Upper lobe of left lung (tissue), 6 donors: ENCODE measurements at places on chromosomes 7 and 10.
A peak's percentile ranks its signal among the peaks of the same experiment; 100 is the strongest.

- no peak for DNase-seq
- no peaks in the 10 kb centered on the region for H3K27me3 ChIP-seq
- no peak overlapping the region for H3K27ac ChIP-seq
- no peaks in the 10 kb centered on the region for H3K36me3 ChIP-seq
Observed at GRCh38 chr7:17168416-17168815, 130.0 kb upstream of the AHR start.

GRCh38 chr7:112056409-112056808 is 149.8 kb downstream of the DOCK4 start:
- H3K27ac ChIP-seq, result no peak overlapping the region
- no peaks in the 10 kb centered on the region for H3K27me3 ChIP-seq
- peaks cover 40% of the 10 kb centered on the region for H3K4me1 ChIP-seq
- no peaks in the 10 kb centered on the region for H3K36me3 ChIP-seq
- no peak for DNase-seq

DNA sequence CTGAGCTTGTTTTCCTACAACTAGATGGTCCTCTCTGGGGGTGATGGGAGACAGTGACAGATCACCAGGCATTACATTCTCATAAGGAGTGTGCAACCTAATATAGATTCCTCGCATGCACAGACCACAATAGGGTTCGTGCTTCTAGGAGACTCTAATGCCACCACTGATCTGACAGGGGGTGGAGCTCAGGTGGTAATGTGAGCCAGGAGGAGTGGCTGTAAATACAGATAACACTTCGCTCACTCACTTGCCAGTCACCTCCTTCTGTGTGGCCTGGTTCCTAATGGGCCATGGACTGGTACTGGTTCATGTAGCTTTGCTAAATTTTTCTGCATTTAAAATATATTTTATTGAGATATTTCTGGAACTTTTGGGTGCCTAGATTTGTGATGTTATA is 202.3 kb upstream of the ZNF32 start:
- H3K27me3 ChIP-seq, result no peaks in the 10 kb centered on the region
- no peaks in the 10 kb centered on the region for H3K36me3 ChIP-seq
- no peak overlapping the region for H3K4me3 ChIP-seq
- H3K27ac ChIP-seq, result no peak overlapping the region
- peaks cover 2% of the 10 kb centered on the region for H3K4me1 ChIP-seq

DNA sequence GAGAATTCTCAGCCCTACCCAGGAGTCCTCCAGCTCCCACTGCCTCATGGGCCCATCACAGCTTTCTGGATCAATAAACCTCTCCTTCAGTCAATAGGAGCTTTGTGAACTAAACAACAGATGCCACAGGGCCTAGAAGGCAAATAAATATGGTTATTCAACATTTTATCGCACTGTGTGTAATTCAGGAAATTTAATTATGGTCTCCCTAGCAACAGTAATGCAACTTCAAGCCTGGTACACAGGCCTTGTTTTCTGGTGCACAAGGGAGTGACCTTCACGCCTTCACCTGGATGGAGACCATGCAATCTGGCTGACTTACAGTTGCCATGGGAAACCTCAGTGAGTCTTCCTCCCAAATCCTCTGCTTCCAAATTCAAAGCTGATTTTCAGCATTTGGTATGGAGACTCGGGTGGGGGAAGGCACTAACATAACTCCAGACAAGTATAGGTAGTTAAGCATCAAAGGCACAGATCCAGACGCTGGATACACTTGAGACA is 441.0 kb upstream of the NPVF start:
- no peaks in the 10 kb centered on the region for H3K36me3 ChIP-seq
- no peaks in the 10 kb centered on the region for H3K4me1 ChIP-seq
- H3K27ac ChIP-seq, result no peak overlapping the region
- H3K27me3 ChIP-seq, result no peaks in the 10 kb centered on the region
- DNase-seq, result no peak
- H3K4me3 ChIP-seq, result no peak overlapping the region

GRCh38 chr10:122525788-122526187 is 34.8 kb upstream of the DMBT1 start:
- no peak overlapping the region for H3K27ac ChIP-seq
- H3K4me1 ChIP-seq, result peaks cover 20% of the 10 kb centered on the region
- no peaks in the 10 kb centered on the region for H3K27me3 ChIP-seq
- peak; percentile 40 for DNase-seq

DNA sequence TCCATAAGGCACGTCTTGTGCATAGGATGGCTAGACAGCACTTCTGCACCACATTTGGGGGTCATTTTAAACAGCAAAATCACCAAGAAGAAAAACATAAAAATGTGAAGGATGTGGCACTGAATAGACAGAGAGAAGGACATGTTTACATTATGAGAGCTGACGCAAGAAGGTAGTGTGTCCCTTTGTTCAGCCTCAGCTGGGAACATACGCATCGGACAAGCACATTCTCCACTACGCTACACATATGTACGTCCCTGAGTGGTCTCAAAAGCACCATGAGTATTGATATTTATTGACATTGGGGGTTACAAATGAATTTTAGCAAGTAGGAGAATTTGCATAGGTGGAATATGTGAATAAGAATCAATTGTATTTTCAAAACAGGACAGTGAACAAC is 20.2 kb downstream of the DDC start:
- no peak overlapping the region for H3K27ac ChIP-seq
- no peaks in the 10 kb centered on the region for H3K4me1 ChIP-seq
- H3K4me3 ChIP-seq, result no peak overlapping the region
- no peaks in the 10 kb centered on the region for H3K27me3 ChIP-seq
- no peak for DNase-seq

- DNase-seq, result no peak
- H3K27me3 ChIP-seq, result no peaks in the 10 kb centered on the region
- H3K4me3 ChIP-seq, result no peak overlapping the region
- H3K36me3 ChIP-seq, result no peaks in the 10 kb centered on the region
- no peak overlapping the region for H3K27ac ChIP-seq
- H3K4me1 ChIP-seq, result peaks cover 5% of the 10 kb centered on the region
Observed at GRCh38 chr7:130151591-130152492, 53.4 kb downstream of the TMEM209 start.

DNA sequence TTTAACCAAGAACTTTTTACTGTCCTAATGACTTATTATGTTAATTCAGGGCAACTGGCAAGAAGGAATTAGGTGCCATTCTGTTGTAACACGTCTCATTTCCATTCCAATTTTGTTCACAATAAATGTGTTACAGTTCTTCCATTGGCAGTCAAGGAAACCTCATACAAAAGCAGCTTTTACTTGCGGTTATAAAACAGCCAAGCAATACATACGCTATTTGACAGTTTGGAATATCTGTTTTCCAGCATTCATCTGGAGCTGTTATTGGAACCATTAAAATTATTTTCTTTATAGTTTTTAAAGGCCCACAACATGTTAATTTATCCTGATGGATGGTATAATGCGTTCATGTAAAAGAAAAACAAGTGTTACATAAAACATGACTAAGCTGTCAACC is 33.3 kb downstream of the MTERF1 start:
- H3K27ac ChIP-seq, result no peak overlapping the region
- no peaks in the 10 kb centered on the region for H3K4me1 ChIP-seq
- H3K4me3 ChIP-seq, result no peak overlapping the region
- H3K27me3 ChIP-seq, result no peaks in the 10 kb centered on the region

- DNase-seq, result no peak
- H3K27ac ChIP-seq, result peak overlapping the region; percentile 21
- H3K36me3 ChIP-seq, result no peaks in the 10 kb centered on the region
- no peak overlapping the region for H3K4me3 ChIP-seq
- peaks cover 21% of the 10 kb centered on the region for H3K4me1 ChIP-seq
Observed at GRCh38 chr10:17426263-17426750, 28.1 kb downstream of the ST8SIA6 start.

- H3K27ac ChIP-seq, result peak overlapping the region; percentile 83
- peaks cover 25% of the 10 kb centered on the region for H3K4me1 ChIP-seq
- H3K27me3 ChIP-seq, result no peaks in the 10 kb centered on the region
- no peak overlapping the region for H3K4me3 ChIP-seq
- DNase-seq, result no peak
Observed at GRCh38 chr7:131546583-131547141, 9.8 kb downstream of the PODXL start.

- no peak overlapping the region for H3K27ac ChIP-seq
- no peaks in the 10 kb centered on the region for H3K36me3 ChIP-seq
- DNase-seq, result peak; percentile 44
- no peaks in the 10 kb centered on the region for H3K4me1 ChIP-seq
- H3K27me3 ChIP-seq, result peaks cover 6% of the 10 kb centered on the region
Observed at GRCh38 chr7:150947761-150948651, 30.1 kb downstream of the KCNH2 start.

- H3K4me1 ChIP-seq, result peaks cover 18% of the 10 kb centered on the region
- H3K27ac ChIP-seq, result peak overlapping the region; percentile 100
- peak; percentile 89 for DNase-seq
Observed at GRCh38 chr7:30285536-30286284, 1.3 kb downstream of the ZNRF2 start.

GRCh38 chr7:118289476-118289875 is 65.0 kb downstream of the ANKRD7 start:
- H3K4me3 ChIP-seq, result no peak overlapping the region
- no peaks in the 10 kb centered on the region for H3K36me3 ChIP-seq
- H3K27me3 ChIP-seq, result no peaks in the 10 kb centered on the region
- H3K4me1 ChIP-seq, result no peaks in the 10 kb centered on the region
- no peak overlapping the region for H3K27ac ChIP-seq

- peak; percentile 54 for DNase-seq
- H3K27ac ChIP-seq, result no peak overlapping the region
- no peak overlapping the region for H3K4me3 ChIP-seq
- no peaks in the 10 kb centered on the region for H3K36me3 ChIP-seq
Observed at GRCh38 chr7:5177060-5177459, 13.0 kb upstream of the WIPI2 start.

- peak overlapping the region; percentile 99 for H3K4me3 ChIP-seq
- DNase-seq, result no peak
- peaks cover 33% of the 10 kb centered on the region for H3K4me1 ChIP-seq
- H3K27me3 ChIP-seq, result no peaks in the 10 kb centered on the region
- H3K36me3 ChIP-seq, result no peaks in the 10 kb centered on the region
Observed at GRCh38 chr7:726854-727103, 280 bp downstream of the DNAAF5 start.

GRCh38 chr7:3722396-3722922 is 421.4 kb downstream of the SDK1 start:
- H3K27me3 ChIP-seq, result no peaks in the 10 kb centered on the region
- H3K4me1 ChIP-seq, result no peaks in the 10 kb centered on the region
- H3K27ac ChIP-seq, result no peak overlapping the region

DNA sequence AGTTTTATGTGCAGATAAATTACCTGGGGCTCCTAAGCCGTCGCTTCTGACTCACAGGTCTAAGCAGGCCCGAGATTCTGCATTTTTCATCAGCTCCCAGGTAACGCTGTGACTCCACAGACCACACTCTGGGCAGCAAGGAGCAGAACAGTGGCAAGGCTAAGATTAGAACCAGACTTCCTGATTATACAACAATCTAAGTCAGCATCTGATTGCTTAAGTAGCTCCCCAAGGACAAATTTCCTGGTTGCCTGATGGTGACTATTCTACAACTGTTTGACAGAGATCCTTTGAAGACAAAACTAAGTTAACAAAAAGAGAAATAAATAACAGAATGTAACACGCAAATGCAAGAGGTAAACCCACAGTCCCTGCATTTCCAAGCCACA is 69.0 kb downstream of the CREB3L2 start:
- peak; percentile 38 for DNase-seq
- H3K4me1 ChIP-seq, result peaks cover 45% of the 10 kb centered on the region
- no peak overlapping the region for H3K4me3 ChIP-seq
- H3K36me3 ChIP-seq, result peaks cover 2% of the 10 kb centered on the region
- H3K27ac ChIP-seq, result peak overlapping the region; percentile 58
- no peaks in the 10 kb centered on the region for H3K27me3 ChIP-seq

GRCh38 chr7:80362677-80363076 is 149.2 kb downstream of the GNAT3 start:
- no peak for DNase-seq
- H3K27me3 ChIP-seq, result no peaks in the 10 kb centered on the region
- H3K4me1 ChIP-seq, result no peaks in the 10 kb centered on the region
- no peak overlapping the region for H3K4me3 ChIP-seq

DNA sequence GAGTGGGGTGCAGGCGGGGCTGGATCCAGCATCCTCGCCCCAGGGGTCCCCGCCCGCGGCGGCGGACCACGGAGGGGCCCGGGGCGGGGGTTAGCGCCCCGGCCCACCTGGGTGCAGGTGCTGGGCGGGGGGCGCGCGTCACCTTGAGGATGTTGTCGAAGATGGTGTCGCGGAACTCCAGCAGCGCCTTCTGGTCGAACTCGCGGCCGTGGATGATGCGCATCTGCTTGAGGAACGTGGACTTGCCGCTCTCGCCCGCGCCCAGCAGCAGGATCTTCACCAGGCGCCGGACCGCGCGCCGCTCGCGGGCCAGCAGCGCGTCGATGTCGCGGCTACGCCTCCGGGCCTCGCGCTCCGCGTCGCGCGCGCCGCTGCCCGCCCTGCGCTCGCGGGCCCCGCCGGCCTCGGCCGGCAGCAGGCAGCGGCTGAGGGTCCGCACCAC is 376 bp downstream of the GNA12 start:
- H3K27me3 ChIP-seq, result no peaks in the 10 kb centered on the region
- peaks cover 20% of the 10 kb centered on the region for H3K4me1 ChIP-seq
- DNase-seq, result peak; percentile 40
- H3K27ac ChIP-seq, result peak overlapping the region; percentile 61
- H3K4me3 ChIP-seq, result peak overlapping the region; percentile 92

- peak overlapping the region; percentile 0 for H3K27ac ChIP-seq
- peaks cover 43% of the 10 kb centered on the region for H3K4me1 ChIP-seq
- peaks cover 12% of the 10 kb centered on the region for H3K27me3 ChIP-seq
- peak; percentile 49 for DNase-seq
Observed at GRCh38 chr7:151010307-151011096, 13.8 kb downstream of the ATG9B start.

GRCh38 chr7:84291756-84292155 is 97.2 kb upstream of the SEMA3A start:
- no peak overlapping the region for H3K4me3 ChIP-seq
- no peak overlapping the region for H3K27ac ChIP-seq
- no peaks in the 10 kb centered on the region for H3K36me3 ChIP-seq
- no peaks in the 10 kb centered on the region for H3K27me3 ChIP-seq
- H3K4me1 ChIP-seq, result no peaks in the 10 kb centered on the region
- DNase-seq, result no peak

DNA sequence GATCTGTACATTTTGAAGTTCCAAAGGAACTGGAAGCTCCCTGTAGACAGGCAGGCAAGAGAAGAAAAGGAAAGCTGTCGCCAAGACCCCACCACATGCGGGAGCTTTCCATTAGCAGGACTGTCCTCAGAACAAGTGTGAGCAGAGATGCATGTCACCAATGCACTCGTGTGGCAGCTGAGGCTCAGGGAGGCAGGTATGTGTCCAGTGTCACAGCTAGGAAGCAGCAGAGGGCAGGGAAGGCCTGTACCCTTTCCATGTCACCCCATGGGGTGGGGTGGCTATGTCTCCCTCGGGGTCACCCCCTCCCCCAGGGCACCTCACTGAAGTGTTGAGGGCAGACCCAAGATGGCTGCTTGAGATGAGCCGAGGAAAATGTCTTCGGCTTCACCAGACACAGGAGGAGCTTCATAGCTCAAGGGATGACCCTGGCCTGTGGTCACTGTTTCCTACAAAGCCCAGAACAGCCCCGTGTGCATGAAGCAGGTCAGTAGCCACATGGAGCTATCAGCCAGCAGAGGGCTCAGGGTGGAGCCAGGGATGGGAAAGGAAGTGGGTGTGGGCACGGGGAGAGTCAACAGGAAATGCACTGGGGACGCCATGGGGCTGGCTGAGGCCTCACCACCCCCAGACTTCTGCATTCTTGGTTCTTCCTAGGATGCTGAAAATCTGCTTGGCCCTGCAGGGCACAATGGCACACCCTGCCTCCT is 96.6 kb downstream of the FAM53B start:
- H3K4me1 ChIP-seq, result peaks cover 74% of the 10 kb centered on the region
- peak overlapping the region; percentile 87 for H3K27ac ChIP-seq
- H3K4me3 ChIP-seq, result no peak overlapping the region
- no peaks in the 10 kb centered on the region for H3K36me3 ChIP-seq
